ENCODE measurements at places on chromosomes 7 and 10.
A peak's percentile ranks its signal among the peaks of the same experiment; 100 is the strongest.

DNA sequence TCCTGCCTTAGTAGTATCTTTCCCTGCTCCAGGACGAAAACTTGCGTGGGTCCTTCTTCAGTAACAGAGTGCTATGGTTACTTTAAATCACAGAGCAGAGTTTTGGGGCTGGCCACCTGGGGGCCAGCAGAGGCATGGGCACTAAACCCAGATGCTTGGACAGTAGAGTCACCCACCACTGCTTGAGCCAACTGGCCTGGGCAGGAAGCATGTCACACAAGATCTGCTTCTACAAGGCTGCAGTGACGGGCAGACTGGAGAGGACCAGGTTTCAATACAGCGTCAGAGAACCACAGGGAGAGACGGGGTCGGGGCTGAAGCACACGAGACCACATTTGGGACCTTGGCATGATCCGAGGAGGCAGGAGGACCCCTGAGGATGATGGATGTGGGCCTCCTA lies 14.3 kb upstream of the DMBT1 start:
- DNase-seq: no peak

GRCh38 chr7:33873981-33874750 lies 31.2 kb upstream of the BMPER start:
- no peak for DNase-seq

DNA sequence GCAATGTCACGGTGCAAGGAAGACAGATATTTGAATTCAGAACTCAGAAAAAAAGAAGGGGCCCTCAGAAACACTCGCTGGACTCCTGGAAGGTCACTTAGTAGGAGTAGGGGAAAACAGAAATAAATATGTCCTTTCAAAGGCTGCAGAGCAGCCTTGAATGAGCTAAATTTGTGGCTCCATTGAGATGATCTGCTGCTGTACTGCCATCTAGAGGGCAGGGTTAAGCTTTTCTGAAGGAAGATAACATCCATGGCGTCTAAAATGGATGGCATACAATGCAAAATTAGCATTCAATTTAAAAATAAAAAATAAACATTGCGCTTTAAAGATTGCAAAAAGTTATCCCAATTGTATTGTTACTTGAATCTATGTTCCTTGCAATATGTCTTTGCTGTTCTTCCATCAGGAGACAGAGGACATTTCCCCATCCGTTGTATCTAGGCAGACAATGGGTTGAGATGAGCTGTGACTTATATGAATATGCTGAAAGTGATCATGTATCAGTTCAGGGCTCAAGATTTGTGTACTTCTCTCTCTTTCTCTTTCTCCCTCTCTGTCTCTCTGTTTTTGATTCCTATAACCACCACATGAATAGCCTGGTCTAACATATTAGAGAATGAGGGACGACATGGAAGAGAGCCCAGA lies 642.2 kb downstream of the SH2D4B start:
- DNase-seq: no peak

- no peak for DNase-seq
Measured at GRCh38 chr10:131876017-131876416, 24.8 kb upstream of the PPP2R2D start.

GRCh38 chr7:23380961-23381360 lies 81.8 kb downstream of the MALSU1 start:
- DNase-seq: no peak

DNA sequence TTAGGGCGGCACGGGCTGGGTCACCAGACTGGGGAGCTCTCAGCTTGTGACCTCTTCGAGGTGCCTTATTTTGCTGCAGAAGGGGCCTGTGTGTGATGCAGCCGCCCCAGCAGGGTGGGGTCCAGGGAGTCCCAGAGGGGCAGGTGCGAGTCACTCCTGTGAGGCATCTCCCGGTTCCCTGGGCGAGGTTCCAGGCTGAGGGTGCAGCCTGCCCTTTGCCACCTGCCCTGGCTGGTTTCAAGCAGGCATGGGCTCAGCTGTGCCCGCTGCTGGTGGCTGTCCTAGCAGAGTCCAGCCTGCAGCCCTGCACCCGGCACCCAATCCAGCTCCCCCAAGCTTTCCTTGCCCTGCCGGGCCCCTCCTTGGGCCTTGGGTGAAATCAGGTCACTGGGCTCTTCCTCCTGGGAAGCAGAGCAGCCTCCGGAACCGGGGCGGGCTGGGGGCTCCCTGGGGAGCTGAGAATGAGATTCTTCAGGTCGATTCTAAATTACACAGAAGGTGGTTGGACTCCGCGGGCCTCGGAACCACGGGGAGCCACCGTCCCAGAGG lies 64.8 kb downstream of the PWWP2B start:
- DNase-seq: no peak

- DNase-seq: no peak
Measured at GRCh38 chr7:51251290-51251689, 65.3 kb downstream of the COBL start.

DNA sequence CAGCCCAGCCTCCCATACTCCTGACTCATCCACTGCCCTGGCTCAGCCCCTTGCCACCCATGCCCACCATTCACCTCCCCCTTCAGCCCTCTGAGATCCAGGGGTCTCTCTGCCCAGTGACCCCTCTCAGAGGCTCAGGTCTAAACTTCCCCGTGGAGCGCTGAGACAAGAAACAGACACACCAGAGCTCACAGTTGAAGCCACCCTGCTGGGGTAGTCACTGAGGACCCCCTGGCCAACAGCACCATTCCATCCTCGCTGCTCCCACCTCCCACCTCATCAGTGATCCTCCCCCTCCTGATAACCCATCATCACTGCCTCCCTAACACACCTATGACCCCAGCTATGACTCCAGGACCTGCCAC lies 100.7 kb downstream of the GRID1 start:
- DNase-seq: no peak

GRCh38 chr7:22572292-22572691 lies 72.3 kb upstream of the STEAP1B start:
- DNase-seq: no peak

DNA sequence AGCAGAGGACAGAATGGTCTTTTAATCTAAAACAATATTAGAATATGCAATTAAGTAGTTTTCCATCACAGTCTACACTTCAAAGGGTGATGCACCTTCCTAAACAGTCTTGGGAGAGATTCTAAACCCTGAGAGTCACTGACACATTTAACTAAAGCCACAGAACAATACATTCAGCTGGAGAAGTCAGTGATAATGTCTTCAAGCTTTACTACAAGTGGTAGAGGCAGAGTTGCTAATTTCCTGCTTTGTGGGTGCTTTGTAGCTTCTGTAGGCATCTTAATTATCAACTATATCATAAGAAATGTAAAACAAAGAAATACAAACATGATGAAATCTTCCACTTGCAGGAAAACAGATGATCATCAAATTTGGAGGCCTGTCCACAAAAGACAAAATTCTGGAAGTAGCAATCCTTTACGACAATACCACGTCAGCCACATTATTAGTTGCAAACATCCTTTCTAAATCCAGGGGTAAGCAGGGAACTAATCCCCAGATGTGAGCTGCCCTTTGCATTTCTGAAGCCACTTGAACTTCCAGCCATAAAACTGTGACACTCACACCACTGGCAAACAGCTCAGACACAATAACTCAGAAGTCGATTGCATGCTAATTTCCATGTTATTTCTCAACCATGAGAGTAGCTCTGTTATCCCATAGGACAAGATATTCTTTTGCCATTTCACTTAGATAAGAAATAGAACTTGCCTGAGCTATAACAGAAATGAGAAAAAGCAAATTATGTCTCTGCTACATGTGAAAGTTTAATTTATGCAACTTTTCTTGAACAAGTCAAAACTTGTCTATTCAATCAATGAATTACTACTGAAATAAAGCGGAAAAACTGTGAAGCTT lies 212.2 kb downstream of the FAM107B start:
- peak; percentile 58 for DNase-seq

- no peak for DNase-seq
Measured at GRCh38 chr10:118251791-118252190, 90.3 kb downstream of the FAM204A start.

GRCh38 chr10:37222046-37222445 lies 96.6 kb downstream of the ANKRD30A start:
- DNase-seq: no peak

DNA sequence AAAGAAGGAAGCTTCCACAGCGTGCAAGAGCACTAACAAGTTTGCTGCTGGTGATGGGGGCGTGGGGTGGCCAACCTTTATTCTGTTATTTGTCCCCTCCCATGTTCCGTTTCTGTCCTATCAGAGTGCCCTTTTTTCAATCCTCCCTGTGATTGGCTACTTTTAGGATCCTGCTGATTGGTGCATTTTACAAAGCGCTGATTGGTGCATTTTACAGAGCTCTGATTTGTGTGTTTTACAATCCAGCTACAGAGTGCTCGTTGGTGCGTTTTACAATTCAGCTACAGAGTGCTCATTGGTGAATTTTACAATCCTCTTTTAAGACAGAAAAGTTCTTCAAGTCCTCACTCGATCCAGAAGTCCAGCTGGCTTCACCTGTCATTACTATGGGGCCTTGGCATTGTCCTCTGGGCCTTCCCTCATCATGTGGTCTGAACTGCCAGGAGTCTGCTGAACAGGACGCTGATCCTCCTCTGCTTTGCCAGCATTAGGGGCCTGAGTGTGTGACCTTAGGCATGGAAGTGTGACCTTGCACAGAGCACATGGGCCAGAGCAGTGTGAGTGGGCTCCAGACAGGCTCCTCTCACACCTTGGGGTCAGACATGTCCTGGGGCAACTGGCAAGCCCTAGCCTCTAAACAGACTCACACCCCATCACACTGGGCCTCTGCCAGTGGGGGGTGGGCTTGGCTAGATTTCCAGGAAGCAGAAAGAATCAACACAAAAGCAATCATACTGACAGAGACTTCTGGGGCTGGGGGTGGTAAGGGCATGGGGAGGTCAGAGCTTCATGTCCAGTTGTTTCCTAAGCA lies 167.4 kb downstream of the PTPN20 start:
- no peak for DNase-seq

- no peak for DNase-seq
Measured at GRCh38 chr10:31762316-31762715, 166.3 kb downstream of the ARHGAP12 start.

- no peak for DNase-seq
Measured at GRCh38 chr10:13743101-13743693, 156.4 kb downstream of the PRPF18 start.

DNA sequence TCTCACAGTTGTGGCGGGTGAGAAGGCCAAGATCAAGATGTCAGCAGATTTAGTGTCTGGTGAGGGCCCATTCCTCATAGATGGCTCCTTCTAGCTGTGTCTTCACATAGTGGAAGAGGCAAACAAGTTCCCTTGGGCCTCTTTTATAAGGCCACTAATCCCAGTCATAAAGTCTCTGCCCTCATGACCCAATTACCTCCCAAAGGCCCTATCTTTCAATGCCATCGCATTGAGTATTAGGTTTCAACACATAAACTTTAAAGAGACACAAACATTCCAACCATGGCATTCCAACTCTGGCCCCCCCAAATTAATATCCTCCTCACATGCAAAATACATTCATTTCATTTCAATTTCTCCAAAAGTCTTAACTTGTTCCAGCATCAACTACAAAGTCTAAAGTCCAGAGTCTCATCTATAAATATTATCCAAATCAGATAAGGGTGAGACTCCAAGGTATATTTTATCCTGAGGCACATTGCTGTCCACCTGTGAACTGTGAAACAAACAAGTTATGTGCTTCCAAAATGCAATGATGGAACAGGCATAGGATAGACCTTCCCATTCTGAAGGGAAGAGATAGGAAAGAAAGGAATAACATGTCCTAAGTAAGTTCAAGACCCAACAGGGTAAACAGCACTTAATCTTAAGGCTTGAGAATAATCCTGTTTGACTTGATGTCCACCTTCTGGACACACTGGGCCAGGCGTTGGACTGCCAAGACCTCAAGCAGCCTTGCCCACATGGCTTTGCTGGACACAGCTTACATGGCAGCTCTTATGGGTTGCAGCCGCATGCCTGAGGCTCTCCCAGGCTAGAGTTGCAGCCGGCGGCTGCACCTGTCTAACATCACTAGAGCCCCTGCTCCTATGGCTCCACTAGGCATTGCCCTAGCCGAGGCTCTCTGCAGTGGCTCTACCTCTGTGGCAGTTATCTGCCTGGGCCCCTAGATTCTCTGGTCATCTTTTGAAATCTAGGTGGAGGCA lies 312.8 kb downstream of the TNS3 start:
- DNase-seq: no peak

GRCh38 chr7:14875941-14876587 lies 26.5 kb downstream of the DGKB start:
- DNase-seq: no peak

GRCh38 chr7:41880107-41880506 lies 177.2 kb upstream of the INHBA start:
- no peak for DNase-seq

DNA sequence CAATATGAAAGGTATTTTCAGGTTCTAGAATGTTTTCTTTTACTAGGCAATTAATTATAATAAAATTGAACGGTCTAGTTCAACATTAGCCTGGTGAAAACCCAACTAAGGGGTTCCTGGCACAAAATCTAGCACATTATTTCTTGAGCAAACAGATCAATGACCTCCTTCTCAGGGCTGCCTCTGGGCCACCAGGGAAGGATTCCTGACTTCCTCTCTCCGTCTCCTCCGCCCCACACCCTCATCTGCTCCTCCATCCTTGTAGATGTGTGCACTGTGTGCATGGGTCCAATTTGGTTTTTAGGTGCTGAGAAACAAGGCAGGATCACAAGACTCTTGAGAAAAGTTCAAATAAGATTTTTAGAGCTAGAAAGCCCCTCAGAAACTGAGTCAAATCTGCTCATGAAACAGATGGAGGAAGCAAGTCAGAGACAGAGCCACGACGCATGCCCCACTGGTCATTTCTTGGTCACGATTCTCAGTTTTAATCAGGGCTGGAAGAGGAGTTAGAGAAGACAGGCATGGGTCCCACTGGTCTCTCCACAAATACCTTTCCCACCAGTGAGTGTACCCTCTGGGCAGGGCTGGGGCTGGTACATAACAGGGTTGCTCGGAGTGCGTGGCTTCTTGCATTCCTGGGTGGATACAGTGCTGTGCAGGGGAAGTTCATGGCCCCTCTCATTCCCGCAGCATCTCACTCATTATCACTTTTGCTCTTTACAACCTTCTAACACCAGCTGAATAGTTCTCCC lies 3.8 kb downstream of the TRPV6 start:
- DNase-seq: no peak

DNA sequence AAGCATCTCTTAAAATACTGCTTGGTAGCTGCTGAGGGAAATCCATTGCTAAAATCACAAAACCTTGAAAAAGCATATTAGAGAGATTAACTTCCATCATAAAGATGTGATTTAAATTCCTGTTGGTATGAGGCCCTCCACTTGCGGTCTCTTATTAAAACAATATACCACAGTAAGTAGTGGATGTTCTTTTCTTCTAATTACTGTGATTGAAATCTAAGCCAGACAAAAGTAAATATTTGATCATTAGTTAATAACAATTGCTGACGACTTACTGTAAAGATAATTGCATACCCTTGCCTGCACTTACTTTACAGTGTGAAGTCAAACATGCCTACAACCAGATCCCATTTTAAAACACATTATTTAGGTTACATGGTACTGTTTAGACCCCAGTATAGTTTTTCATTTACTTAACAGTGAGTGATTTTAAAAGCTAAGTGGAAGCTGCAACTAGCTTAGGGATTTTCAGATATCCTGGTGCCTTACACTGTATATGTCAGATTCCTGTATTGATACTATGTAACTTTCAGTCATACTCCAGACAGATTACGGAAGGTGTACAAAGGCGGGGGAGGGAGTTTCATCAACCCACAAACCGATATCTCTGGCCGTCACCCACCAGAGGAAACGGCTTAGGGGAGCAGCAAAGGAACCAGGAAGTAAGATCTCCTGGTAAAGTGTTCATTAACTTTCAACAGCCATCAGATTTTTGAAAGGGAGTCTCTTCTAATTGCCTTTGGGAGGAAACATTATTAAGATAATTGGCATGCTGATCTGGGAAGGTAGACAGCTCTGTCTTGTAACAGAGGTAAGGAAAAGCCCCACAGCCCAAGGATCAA lies 986 bp downstream of the NRP1 start:
- peak; percentile 14 for DNase-seq
